Stimulated activated CD4-positive, alpha-beta T cell treated with anti-CD3 and anti-CD28 coated beads, Interleukin-2, amount 100 ng/mL, for 4 hours (primary cell): ENCODE measurements at places on chromosomes 5 and 9.
A peak's percentile ranks its signal among the peaks of the same experiment; 100 is the strongest.

GRCh38 chr5:77189421-77189820, 21.1 kb upstream of the PDE8B start:
- DNase-seq: no peak

- DNase-seq: no peak
Measured at GRCh38 chr9:126763130-126763764, 41.6 kb upstream of the ZBTB43 start.

- no peak for DNase-seq
Measured at GRCh38 chr5:180889381-180889780, 9.6 kb upstream of the BTNL8 start.

GRCh38 chr5:52870448-52870847, 82.7 kb downstream of the ITGA1 start:
- no peak for DNase-seq

- DNase-seq: no peak
Measured at GRCh38 chr5:103428411-103428871, 134.1 kb downstream of the NUDT12 start.

- no peak for DNase-seq
Measured at GRCh38 chr5:44568519-44568918, 179.3 kb upstream of the FGF10 start.

DNA sequence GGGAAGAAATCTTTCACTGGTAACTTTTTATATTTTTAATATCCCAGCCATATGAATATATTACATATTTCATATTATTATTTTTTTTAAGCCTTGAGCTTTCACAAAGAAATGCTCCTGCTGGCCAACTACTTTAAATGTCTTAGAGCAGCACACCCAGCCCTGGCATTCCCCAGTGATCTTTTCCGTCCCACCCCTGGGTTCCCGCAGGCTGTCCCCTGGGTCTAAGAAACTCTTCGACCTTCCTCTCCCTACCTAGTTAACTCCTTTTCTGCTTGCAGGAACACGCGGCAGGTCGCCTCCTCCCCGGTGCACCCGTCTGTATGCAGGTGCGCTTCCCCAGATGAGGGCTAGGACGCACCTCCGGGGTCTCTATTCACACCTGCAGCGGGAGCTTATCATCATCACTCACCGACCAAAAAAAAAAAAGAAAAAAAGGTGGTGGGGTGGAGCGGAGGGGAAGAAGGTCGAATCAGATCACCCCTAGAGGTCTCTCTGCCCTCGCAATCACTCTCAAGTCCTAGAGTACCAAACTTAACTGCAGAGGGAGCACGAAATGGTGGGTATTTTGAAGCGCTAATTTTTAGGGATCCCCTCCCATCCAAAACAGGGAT, 696 bp downstream of the ZFP62 start:
- DNase-seq: peak; percentile 37

GRCh38 chr9:115615000-115615401, 497.0 kb upstream of the TNC start:
- DNase-seq: no peak

GRCh38 chr5:136191304-136192014, 1.5 kb downstream of the SMIM32 start:
- no peak for DNase-seq

DNA sequence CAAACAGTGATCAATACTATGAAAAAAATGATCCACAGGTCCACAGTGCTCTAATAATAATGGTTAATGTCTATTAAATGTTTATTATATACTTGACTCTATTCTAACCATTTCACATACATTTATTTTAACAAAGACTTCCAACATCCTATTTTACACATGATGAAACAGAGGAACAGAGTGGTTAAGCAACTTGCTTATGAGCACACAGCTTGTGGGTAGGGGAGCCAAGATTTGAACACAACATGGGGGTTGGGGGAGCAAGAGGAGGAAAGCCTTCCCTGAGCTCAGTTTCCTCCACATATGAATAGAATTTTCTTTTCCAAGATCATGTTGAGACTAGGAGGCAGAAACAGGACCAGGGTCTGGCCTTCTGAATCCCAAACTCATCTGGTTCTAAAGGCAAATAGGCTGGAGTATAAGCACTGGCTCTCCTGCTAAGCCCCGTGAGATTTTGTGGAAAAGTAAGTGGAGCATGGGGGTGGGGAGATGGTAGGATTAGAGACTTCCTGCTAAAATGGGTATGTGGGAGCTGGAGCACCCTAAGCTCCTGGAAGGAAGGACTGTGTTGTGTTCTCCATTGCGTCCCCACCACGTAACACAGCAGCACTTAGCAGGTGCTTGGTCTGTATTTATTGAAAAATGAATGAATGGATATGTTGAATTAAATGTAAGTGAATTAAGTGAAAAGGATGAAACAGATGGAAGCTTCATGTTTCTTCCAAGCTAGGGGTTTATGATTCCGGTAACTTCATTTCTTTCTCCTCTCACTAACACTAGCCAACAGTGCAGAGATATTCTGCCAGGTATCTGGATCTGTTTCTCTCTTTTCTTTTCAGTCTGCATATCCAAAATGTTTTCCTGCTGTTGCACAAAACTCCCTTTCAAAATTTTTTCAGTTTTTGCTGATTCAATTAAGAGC, 26.9 kb upstream of the GALNT10 start:
- no peak for DNase-seq

DNA sequence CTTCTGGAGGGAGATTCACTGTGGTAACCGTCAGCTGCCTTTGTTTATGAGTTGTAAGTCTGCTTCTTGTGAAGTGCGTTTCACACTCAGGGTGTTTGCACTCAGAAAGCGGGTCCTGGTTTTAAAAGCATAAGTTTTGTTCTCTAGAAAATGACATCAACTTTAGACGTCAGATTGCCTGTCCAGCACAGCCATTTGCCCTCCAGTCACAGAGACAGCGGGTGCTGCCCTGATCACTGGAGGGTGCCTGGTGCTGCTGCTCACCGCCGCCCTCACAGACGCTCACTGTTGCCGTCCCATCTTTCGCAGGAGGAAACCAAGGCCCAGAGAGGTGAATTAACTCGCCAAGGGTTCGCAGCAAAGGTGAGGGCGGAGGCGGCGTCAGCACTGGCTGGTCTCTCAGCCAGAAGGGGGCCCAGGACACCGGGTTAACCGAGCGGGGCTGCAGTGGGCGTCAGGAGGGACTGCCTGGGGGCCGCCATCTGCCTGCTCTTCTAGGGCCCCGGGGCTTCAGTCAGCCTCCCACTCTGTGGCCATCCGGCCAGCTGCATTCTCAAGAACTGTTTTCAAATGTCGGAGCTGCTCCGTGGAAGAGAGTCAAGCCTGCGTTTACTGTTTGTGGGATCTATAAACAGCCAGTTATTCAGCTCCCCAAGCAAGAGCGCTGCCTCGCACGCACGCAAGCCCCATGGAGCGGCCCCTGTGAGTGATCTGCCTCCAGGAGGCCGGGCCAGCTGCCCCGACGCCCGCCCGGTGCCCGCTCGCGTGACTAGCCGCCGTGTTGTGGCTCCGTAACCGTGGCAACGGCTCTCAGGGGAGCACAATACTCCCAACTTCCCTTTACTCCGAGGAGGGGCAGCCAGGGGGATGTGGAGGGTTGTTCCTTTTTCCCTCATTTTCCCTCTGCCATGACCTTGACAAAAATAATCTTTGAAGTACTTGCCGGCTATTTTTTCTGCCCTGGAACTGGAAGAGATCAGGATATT, 43.4 kb upstream of the EXOC3 start:
- DNase-seq: no peak

- DNase-seq: no peak
Measured at GRCh38 chr5:179191506-179192184, 131.5 kb downstream of the ZNF354C start.

DNA sequence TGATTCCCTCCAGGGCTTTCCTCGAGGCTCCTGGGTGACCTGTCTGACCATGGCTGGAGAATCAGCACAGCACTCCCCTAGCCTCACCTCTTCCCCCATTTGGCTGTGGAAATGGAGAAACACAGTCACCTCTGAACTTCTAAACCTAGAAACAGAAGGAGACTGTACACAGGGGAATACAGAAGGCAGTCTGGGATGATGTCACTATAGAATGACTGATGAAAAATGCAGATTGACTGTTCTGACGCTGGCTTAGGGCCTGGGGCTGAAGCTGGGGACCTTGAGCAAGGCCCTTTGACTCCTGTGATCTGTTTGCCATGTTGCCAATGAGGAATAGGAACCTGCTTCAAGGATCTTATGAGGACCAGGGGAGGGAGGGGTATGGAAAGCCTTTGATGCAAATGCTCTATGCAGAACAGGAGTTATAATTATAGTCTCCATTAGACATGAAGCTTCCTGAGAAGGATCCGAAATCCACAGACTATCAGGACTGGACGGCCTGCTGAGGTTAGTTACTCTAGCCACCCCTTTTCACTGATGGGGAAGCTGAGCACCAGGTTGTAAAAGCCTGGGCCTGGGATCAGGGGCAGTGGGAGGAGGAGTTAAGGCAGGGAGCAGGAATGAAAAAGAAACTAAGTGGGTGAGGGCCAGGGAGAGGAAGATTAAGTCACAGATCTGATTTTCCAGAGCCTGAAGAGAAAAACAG, 24.4 kb upstream of the ANXA6 start:
- DNase-seq: no peak

- DNase-seq: no peak
Measured at GRCh38 chr5:90133941-90134340, 275.6 kb downstream of the CETN3 start.

GRCh38 chr9:129513282-129513681, 107.6 kb downstream of the C9orf50 start:
- no peak for DNase-seq

DNA sequence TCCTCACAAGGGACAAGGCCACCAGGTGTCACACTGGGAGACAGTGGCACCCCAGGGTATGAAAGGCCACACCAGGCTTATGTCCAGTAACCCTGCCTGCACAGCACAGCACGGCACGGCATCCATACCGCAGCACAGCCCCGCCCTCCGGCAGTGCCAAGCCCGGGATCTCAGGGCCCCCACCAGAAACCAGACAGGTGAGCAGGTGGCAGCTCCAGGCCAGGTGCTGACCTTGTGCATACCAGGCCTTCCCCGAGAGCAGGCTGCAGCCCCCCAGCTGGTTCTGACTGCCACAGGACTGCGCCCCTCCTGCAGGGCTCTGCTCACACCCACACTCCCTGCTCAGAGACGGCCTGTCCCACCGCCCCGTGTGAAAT, 56.5 kb downstream of the ADAMTS2 start:
- no peak for DNase-seq

- DNase-seq: no peak
Measured at GRCh38 chr5:134046801-134047686, 42.3 kb upstream of the VDAC1 start.
